ENCODE measurements at places on chromosomes 4 and X. TPM values are rescaled to one million over a fixed set of nuclear protein-coding genes. Genes with fewer than 3 reads are reported as not detected.

Gene MGARP
- 0.89 TPM for total RNA-seq

Gene ITM2A
- not detected for total RNA-seq

Gene VCX3B
- total RNA-seq = not detected

Gene OPRPN
- total RNA-seq = not detected

Gene STBD1
- 6.0 TPM for total RNA-seq

Gene PF4V1
- total RNA-seq = not detected

Gene GUF1
- 4.1 TPM for total RNA-seq

Gene ITGB1BP2
- 0.74 TPM for total RNA-seq

Gene TLR3
- total RNA-seq = 0.25 TPM

Gene FGFR3
- total RNA-seq = 2.2 TPM

Gene MAGEE2
- total RNA-seq = not detected

Gene CLGN
- 5.3 TPM for total RNA-seq

Gene PABPC5
- total RNA-seq = not detected

Gene TMPRSS11E
- not detected for total RNA-seq

Gene FDCSP
- not detected for total RNA-seq

Gene NWD2
- total RNA-seq = not detected

Gene SYP
- total RNA-seq = 2.2 TPM

Gene RBMXL3
- total RNA-seq = not detected

Gene OTUD6A
- not detected for total RNA-seq

Gene CTSO
- total RNA-seq = 1.3 TPM

Gene CPLX1
- 0.50 TPM for total RNA-seq

Gene GPR78
- total RNA-seq = not detected

Gene MSL3
- total RNA-seq = 21.9 TPM

Gene F8A2
- total RNA-seq = not detected

Gene ADH1C
- total RNA-seq = not detected
